T47D (cell line): ENCODE measurements at places on chromosomes 16 and 17.

- DNase-seq, result peak; percentile 40
Measured at GRCh38 chr16:56401482-56401881, 23.9 kb downstream of the AMFR start.

- DNase-seq, result no peak
Measured at GRCh38 chr16:49457196-49457595, 83.6 kb downstream of the C16orf78 start.

DNA sequence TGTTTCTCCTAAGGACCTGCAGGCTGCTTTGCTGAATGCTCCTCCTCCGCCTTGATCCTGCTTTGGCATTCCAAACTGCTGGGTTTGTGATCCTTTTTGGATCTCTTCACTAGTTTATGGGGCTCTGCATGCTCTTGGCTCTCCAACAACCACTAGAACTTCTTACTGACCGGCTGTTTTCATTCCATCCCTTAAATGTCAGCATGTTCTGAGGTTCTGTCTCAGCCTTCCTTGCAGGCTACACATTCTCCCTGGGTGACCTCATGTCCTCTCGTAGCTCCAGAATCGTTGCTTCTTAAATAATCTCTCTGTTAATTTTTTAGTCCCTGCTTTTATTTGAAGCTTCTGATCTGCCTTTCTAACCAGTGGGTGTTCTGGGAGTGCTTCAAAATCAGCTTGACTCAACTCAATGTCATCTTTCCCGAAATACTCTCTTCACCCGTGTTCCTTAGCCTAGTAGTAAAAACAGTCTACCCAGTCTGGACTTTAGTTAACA, 119.0 kb upstream of the HS3ST2 start:
- DNase-seq, result no peak

DNA sequence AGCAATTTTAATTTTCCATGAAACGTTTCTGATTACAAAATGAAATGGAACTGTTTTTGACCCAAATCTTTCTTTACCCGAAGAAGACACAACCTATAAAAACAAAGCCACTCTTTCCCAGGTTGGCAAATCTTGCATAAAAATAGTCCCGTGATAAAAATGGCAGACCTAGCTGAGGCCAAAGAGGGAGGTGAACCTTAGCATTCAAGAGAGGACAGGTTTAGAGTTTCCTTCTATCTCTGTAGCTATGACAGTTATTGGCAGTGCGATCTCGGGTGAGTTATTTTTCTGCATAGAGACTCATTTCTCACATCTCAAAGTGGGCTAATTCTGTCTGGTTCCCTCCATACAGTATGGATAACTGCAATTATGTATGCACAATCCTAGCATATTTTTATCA, 241.4 kb downstream of the MAP2K6 start:
- no peak for DNase-seq

DNA sequence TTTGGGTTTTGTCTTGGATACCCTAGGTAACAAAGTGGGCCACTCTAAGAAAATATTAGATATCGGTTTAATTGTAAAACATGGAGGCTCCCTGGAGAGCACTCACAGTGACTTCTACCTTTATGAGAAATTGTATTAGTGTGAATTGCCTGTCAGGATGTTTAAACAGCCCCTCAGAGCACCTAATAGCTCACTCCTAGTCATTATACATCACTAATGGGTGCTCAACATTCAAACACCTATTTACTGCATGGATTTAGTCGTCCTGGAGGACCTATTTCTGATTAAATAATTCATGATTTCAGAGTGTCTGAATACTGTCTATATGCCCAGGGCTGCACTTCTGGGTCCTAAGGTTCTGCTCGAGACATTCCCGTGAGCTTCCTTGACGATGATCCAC, 430.2 kb upstream of the EEF2KMT start:
- DNase-seq, result no peak

- DNase-seq, result no peak
Measured at GRCh38 chr17:2107050-2107449, 52.1 kb downstream of the HIC1 start.

- DNase-seq, result no peak
Measured at GRCh38 chr16:77785373-77785764, 3.0 kb upstream of the VAT1L start.

DNA sequence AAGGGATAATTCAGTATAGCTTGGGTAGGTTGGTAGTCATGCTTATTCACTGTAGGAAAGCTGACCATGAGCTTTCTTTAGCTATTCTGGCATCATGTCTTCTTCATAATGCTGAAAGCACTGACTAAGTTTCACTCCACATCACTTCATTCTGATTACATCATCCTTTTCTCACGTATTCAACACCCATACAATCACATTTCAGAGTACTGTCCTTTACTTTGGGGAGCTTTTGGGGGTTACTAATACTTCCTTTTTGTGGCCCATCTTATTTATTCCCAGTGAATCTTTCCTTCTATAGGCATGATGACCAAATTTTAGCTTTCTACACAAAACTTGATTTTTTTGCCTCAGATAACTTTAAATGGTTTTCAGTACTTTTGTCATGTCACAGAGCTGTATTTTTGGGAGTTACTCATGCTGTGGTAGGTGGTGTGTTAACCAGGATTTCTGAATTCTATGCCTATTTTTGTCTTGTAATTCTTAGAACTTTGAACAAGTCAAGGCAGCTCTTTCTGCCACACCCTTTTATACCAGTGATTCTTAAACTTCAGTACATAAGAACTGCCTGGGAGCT, 23.5 kb downstream of the TADA2A start:
- no peak for DNase-seq

GRCh38 chr17:78132084-78132676, 1.6 kb downstream of the TMC8 start:
- peak; percentile 92 for DNase-seq

DNA sequence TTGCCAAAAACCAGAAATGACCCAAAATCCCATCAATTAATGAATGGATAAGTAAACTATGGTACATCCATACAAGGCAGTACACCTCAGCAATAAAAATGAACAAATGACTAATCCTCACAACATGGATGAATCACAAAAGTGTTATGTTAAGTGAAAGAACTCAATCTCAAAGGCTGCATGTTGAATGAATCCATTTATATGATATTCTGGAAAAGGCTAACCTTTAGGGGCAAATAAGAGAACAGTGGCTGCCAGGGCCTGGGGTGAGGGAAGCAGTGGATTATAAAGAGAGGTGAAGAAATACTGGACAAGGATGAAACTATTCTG, 46.1 kb upstream of the MSI2 start:
- DNase-seq, result no peak

- DNase-seq, result no peak
Measured at GRCh38 chr16:17520111-17520510, 49.4 kb upstream of the XYLT1 start.

- no peak for DNase-seq
Measured at GRCh38 chr16:27820646-27821345, 242.7 kb downstream of the GSG1L start.

DNA sequence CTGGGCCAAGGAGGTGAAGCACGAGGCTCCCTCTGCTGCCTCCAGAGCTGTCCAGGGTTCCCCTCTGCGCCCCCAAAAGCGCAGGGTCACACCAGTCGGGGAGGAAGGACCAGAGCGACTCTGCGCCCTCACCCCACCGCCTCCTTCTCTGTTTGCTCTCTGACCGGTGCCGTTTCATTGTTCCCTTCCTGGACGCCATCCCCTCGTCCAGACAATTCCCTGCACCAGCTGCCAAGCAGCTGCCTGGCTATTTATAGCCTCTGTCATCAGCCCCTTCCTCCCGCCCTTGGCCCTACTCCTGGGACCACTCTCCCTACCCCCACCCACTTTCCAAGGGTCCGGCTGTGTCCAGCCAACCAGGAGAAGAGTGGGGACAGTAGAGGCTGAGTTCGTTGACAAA, 68.8 kb upstream of the CREBBP start:
- DNase-seq, result no peak

DNA sequence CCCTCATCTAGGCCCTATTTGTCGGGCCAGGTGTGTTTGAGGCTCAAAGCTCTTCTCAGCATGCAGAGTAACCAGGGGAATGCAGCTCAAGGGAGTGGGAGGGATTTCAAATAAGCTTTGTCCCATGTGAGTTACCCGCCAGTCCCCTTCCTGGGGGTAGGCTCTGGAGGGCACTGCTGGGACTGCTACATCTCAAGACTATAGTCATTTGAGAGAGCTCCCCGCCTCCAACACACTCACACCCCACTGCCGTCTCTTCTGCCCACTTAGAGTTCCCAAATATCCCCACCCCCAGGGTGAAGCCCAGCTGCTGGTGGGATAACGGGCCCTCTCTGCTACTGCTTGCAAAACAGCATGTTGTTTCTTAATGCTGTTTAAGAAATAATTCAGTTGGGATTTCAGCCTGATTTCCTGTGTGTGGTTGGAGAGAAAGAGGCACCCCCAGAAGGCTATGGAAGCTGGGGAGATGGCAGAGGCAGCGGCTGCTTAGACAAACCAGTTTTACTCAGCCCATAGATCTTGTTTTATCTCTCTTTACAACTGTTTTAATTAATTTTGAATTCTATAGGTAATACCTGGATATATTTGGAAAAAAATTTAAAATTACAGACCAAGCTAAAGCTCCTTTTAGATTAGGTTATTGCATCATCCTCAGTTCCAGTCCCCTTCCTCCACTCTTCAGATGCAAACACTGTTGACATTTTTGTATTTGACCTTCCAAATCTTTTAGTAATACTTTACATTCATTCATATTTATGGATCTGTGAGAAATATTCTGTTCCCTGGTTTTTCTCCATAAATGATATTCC, 4.1 kb upstream of the MPO start:
- DNase-seq, result no peak
